ENCODE measurements at places on chromosomes 6 and 20.

DNA sequence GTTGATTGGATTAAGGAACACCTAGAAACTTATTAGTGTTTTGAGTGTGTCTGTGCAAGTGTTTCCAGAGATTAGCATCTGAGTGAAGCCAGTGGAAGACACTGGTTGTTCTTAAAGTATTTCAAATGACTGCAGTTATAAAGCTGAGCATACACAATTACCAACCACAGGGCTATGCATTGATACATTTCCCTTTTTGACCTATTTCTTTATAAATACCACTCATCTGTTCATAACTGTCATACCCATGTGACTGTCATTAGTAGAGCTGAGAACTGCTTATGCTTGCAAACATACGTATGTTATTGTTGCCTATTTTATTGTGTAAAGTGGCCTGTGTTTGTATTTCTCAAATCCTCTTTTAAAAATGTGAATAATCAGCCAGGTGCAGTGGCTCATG lies 15.3 kb upstream of the ZC3H12D start:
- DNase-seq = no peak

- no peak for DNase-seq
Measured at GRCh38 chr6:26470643-26471042, 12.9 kb downstream of the BTN2A1 start.

DNA sequence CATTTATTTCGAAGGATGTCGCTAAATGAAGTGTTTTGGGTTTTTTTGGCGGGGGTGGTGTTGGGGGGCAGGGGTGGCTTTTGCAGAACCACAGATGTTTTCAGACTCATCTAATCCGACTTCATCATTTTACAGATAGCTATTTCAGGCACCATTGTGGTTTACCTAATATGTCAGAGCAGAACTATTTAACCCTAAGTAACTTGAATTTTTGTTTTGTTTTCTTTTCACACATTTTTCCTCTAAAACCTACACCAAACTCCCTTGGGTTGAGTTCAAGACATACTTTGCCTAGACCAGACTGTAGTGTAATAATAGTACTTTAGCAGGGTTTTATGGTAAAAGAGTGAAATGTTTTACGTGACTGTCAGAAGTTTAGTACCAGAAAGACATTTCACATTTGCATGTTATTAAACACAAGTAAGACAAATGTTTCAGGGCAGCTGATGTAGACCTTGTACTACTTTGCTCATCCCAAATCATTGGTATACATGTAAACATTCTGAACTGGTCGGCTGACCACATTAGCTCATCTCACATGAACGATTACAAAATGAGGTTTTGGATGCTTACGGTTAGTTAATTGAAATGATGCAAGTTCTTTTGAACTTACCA lies 37.7 kb downstream of the MAP3K4 start:
- peak; percentile 30 for DNase-seq

- no peak for DNase-seq
Measured at GRCh38 chr20:54155736-54156317, 18.0 kb downstream of the CYP24A1 start.

- no peak for DNase-seq
Measured at GRCh38 chr6:169933251-169933821, 181.9 kb downstream of the ERMARD start.

- no peak for DNase-seq
Measured at GRCh38 chr6:69162811-69163210, 527.7 kb downstream of the ADGRB3 start.

GRCh38 chr20:25580711-25581110 lies 4.6 kb downstream of the NINL start:
- DNase-seq = peak; percentile 42

- no peak for DNase-seq
Measured at GRCh38 chr20:37518059-37518458, 3.0 kb upstream of the NNAT start.

GRCh38 chr6:136303516-136303915 lies 13.9 kb upstream of the BCLAF1 start:
- DNase-seq = no peak

DNA sequence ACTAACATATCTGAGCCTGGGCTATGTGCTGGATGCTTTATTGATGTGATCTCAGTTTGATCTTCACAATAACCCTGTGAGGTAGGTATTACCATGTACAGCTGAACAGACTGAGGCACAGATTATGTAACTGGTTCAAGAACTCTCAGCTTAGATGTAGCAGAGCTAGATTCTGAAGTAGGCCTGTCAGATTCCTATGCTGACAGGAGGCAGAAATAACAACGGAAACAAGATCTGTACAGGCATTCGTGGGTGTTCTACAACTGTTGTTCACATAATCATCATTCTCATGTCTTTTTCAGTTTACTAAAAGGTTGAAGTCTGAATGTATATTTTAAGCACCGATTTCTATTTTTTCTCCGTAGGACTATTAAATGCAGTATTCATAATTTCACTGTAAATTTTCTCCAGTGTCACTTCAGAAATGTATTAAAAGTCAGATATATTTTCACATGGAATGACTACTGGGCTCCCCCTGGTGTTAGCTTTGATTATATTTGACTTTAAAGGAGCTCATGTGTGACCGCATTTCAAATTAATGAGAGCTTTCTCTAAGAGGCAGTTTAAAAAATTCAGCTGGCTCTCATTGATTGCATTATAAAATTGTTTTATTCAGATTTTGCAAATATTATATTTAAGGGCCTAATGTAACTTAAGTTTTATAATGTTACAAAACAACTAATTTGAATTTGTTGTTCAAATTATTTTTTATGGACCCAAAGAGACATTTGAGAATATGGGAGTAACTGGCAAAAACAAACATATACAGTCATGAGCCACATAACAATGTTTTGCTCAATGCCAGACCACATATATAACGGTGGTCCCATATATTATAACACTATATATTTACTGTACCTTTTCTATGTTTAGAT lies 36.4 kb upstream of the SLC17A4 start:
- peak; percentile 49 for DNase-seq

DNA sequence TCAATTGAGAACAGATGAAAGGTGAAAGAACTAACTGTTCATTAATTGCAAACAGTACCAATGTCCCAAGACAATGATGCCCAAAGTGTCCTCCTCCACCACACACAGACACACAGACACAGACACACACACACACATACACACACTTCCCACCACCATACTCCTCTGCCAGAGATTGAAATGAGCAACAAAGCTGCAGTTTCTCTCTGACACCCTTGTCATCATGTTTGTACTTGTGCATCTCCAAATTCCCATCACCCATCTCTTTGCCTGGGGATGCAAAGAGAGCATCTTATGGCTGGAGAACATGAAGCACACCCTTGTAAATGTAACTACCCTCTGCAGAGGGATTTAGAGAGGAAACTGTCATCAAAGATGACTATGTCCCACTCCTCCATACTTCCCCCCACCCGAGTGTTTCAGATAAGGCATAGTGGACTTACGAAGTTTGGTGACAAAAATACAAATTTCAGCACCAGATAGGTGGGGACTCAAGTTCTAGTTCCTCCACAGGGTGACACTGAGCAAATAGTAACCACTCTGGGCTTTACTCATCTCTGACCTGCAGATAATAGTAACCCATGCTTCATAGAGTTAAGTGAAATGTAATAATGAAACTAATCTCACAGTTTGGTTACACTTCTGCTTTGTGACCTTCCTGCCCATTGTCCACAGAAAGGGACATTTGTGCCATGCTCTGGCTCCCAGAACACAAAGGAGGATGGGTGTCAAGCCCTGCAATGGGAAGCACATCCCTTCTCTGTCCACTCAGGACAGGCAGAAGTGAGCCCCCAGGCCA lies 8.7 kb downstream of the MAFB start:
- no peak for DNase-seq

- no peak for DNase-seq
Measured at GRCh38 chr6:6461138-6461537, 127.4 kb upstream of the LY86 start.

- DNase-seq = no peak
Measured at GRCh38 chr6:142414462-142415250, 112.8 kb downstream of the ADGRG6 start.

DNA sequence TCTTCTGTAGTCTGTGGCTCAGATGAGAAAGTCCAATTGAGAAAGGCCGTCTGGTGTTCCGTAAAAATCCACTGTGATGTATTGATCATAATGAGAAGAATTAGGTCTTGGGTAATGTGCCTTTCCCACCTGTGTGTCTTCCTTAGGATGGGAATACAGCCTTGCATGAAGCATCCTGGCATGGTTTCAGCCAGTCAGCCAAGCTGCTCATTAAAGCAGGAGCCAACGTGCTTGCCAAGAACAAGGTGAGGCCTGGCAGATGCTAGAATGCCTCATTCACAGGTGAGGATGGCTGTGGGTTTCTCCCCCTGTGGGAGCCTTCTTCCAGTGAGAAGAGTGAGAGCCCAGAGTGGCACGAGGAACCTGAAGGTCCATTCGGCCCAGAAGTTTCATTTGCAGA lies 32.7 kb downstream of the LYRM2 start:
- DNase-seq = no peak

- DNase-seq = no peak
Measured at GRCh38 chr6:121956782-121957181, 442.7 kb upstream of the HSF2 start.

DNA sequence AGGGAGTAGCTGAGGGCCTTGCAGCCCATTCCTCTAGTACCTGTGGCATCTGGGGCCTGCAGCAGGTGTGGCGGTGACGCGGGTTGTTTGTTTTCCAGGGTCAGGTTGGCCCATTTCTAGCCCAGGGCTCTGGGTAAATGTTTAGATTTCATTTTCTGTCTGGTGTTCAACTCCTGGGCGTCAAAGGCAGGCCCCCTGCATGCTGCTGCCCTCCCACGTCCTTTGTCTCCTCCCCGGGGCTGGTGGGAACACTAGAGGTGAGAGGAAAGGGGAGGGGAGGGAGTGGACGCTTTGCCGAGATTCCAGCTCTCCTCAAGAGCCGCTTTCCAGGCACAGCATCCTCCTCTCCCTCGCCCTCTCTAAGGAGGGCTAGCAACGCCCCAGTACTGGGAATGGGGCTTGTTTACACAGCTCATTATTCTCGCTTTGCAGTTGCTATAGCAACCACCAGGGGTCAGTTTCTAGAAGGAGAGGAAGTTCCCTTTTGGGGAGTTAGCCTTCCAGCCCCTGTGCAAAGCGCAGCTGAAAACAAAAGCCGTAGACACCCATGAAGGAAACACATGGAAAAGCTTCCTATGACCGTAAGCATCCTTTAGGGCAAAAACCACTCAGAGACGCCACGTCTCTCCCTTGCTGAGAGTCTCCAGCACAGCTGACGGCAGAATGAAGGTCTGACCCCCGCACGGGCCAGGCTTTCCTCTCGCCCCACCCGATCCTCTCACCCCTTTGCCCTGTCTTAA lies 170.6 kb downstream of the LY86 start:
- peak; percentile 56 for DNase-seq

DNA sequence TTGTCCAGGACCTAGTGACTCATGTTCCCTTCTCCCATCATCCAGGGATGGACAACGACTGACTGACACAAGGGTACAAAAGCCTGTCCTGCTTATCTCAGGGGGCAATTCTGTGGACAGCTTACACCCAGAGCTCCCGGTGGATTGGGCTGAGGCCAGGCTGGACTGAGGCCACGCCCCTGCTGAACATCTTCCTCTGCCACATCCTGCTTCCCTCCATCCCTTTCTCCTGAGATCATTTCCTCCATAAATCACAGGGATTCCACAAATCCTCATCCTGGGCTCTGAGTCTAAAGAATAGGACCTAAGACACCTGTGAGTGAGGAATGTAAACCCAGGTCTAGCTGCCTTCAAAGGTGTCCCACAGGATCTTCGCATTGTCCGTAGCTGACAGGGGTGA lies 30.4 kb upstream of the RNF24 start:
- DNase-seq = peak; percentile 88

GRCh38 chr20:11993886-11994461 lies 76.3 kb downstream of the BTBD3 start:
- DNase-seq = no peak

DNA sequence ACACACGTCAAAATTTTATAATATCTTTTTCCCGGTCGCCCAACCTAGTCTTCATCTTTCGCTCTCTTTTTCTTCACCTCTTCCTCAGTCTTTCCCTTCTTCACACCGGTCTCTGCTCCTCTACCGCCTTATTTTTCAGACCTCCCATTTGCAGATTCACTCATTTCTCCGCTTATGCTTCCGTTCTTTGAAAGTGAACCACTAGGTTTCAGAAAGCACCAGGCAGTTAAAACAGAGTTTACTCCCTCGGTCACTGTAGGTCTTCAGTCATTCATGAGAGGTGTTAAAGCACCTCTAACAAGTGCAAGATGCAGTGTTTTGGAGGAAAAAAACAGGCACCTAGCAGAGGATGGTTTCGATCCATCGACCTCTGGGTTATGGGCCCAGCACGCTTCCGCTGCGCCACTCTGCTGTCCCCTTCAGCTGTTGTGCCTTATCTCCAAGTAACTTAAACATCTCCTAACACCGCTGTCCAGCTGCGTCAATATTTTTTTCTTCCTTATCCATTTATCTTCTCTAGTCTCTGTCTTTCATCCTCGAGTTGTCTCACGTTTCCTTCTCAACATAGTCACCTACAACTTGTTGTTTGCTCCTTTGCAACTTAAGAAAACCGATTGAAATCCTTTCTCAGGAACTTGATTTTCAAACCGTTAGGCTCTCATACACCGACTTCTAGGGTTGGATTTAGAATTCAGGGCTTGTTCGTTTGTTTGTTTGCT lies 119.7 kb upstream of the ZNF184 start:
- peak; percentile 97 for DNase-seq

- no peak for DNase-seq
Measured at GRCh38 chr6:5681480-5681879, 325.2 kb downstream of the NRN1 start.

GRCh38 chr20:63740070-63740626 lies 572 bp downstream of the SLC2A4RG start:
- peak; percentile 43 for DNase-seq

DNA sequence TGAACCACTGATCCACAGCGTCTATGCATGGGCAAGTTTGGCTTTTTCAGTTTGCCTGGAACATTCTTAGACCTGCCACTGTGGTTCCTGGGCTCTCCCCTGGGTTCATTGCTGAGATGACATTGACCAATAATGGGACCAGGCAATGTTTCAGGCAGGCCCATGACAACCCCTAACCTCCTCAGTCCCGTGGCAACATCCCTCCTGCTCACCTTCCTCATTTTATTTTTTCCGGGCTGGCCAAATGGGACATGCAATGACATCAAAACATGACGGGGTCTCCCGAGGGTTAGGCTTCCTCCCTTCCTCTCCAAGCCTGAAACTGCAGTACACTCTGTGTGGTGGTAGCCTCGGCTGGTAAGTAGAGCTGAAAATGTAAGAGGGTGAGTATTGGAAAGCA lies 234.0 kb upstream of the RREB1 start:
- no peak for DNase-seq

- DNase-seq = peak; percentile 32
Measured at GRCh38 chr6:33904050-33904746, 100.4 kb upstream of the MLN start.

GRCh38 chr6:40925341-40925740 lies 113.7 kb downstream of the UNC5CL start:
- DNase-seq = no peak

- no peak for DNase-seq
Measured at GRCh38 chr20:17896771-17897369, 71.7 kb downstream of the SNX5 start.

DNA sequence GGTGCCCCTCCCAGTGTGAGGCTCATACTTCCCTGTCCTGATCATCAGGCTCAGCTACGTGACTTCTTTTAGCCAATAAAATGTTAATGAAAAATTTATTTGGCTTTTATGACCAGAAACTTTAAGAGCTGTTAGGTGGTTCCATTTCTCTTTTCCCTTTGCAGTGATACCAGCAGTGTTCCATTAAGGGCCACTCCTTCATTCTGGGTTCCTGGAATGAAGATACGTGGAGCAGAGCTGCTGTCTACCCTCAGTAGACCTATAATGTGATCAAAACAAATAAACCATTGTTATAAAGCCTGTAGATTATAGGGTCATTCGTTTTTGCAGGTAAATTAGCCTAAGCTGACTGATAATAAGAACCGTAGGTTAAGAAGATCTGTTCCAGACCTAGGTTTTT lies 228.0 kb downstream of the ZFAND3 start:
- no peak for DNase-seq

All from kidney tubule cell (primary cell).